Cortex of kidney (tissue), 1 donor: ENCODE measurements at places on chromosomes 11 and 22.

- no peak for DNase-seq
These were observed 31.0 kb downstream of the TPCN2 start for GRCh38 chr11:69079661-69080256.

DNA sequence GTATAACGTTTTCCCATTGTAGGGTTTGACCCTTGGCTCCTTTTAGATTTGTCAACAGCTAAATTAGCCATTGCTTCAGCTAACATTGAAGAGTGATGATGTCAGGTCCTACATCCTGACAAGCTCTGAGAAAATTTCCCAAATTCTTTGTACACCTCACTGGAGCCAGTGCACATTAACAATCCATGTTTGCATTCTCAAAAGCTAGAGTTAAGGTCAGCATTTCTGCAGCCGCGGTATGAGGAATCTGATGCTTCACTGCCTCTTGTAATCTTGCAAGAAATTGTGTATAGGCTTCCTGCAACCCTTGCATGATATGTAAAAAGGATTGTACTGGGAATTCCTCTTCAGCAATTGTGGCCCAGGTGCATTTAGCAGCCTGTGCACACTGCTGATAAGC, 33.1 kb upstream of the NCAM1 start:
- no peak for DNase-seq

DNA sequence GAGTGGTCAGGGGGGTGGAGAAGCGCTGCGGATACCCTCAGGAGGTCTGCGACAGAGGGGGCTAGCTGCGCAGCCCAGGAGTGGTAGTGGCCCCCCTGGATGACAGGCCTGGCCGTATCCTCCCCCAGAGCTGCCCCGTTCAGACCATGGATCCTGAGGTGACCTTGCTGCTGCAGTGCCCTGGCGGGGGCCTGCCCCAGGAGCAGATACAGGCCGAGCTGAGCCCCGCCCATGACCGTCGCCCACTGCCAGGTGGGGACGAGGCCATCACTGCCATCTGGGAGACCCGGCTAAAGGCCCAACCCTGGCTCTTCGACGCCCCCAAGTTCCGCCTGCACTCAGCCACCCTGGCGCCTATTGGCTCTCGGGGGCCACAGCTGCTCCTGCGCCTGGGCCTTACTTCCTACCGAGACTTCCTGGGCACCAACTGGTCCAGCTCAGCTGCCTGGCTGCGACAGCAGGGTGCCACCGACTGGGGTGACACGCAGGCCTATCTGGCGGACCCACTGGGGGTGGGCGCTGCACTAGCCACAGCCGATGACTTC, 505 bp downstream of the NUDT22 start:
- no peak for DNase-seq

DNA sequence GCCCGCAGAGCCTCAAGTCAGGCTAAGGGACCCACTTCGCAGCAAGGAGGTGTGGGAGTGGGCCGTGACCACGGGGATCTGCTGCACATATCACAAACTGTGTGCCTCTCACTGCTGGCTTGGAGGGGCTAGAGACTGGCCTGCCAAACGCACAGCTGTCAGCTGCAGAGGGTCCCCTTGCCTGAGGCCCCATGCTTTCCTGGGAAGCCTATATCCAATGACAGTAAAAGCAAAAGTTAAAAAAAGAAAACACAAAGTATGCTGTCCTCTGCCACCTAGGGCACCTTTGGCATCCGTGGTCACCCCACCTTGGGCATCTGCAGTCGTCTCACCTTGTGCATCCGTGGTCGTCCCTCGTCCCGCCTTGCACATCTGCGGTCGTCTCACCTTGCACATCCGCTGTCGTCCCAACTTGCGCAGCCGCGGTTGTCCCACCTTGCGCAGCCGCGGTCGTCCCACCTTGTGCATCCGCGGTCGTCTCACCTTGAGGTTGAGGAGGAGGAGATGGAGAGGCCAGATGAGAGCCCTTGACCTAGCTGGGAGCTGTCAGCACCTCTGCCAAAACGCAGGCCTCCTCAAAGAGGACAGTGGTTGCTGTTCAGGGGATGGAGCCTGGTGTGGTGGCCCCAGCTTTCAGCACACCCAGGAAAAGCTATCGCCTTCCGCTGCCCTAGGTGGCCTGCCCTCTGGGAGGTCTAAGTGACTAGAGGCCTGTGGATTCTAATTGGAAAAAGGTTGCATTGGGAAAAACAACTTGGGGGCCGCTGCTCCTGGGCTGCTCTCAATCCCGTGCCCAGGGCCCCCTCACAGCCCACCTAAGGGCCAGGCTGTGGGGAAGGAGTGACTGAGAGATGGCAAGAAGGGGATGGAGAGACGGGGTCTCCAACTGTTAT, 90.5 kb downstream of the MYEOV start:
- no peak for DNase-seq

DNA sequence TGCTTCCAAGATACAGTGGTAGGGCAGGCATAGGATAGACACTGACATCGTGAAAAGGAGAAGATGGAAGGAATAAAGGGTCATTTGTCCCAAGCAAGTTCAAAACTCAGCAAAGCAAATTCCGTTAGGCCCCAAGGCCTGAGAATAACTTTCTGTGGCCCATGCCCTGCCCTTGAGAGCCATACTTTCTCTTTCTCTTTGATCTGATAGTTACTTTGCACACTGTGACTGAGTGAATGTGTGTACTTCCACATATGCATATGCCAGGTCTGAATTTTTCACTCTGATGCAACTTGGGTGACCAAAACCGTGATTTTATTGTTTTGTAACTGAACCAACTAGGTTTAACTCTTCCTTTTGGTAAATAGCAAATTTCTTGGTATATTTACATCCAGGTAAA, 371.5 kb downstream of the RAB38 start:
- DNase-seq, result no peak

- DNase-seq, result no peak
These were observed 84.9 kb upstream of the NARS2 start for GRCh38 chr11:78659326-78660270.

DNA sequence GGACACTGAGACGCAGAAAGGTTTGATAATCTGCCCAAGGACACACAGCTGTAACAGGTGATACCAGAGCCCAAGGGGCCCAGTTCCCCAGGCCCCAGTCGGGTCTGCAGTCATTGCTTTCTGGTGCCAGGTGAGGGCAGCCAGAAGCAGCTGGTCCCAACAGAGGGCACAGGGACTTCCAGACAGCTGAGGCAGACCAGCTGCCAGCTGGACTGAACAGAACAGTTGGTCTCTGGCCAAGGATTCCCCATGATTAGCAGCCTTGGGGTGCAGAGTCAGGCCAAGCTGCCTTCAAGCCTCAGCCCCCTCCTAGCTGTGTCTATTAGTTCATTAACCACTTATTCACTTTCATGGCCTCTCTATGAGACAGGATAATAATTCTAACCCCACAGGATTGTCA, 105.6 kb downstream of the RRAS2 start:
- DNase-seq, result no peak

- DNase-seq, result no peak
These were observed 84.4 kb downstream of the CD44 start for GRCh38 chr11:35223371-35223796.

DNA sequence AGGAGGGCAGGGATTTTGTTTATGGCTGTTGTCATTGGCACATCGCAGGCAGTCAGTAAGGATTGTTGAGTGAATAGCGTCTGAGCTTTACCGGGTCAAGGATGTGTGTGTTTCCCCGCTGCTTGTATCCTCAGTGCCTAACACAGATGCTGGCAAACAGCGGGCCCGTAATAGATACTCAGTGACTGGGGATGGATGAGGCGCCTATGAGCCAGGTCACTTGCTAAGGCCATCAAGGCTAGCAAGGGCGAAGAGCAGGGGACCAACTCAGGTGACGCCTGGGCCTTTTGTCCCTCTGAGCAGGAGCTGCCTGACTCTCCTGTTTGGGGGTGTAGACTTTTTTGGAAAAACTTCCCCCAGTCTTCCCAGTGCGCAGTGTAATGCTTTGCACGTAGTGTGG, 118.1 kb downstream of the HIPK3 start:
- no peak for DNase-seq

DNA sequence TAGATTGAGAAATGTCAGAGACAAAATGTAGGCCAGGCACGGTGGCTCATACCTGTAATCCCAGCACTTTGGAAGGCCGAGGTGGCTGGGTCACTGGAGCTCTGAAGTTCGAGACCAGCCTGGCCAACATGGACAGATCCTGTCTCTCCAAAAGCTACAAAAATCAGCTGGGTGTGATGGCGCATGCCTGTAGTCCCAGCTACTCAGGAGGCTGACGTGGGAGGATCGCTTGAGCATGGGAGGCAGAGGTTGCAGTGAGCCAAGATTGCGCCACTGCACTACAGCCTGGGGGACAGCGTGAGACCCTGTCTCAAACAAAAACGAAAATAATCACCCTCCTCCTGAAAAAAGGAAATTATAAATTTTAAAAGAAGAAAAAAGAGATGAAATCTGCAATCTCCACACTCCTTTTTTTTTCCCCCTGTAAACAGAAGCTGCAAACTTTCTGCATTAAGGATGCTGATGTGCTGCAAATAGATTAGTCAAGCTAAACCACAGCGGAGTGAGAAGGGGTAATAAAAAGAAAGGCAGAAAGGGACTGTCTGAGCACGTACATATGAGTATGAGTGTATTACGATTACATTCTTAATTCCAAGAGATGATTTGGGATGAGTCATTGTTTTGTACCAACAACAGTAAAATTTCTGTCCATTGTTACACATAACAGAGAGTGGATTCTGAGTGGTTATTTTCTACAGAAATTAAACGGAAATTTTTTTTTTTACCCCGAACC, 87.3 kb downstream of the SIK3 start:
- no peak for DNase-seq

GRCh38 chr11:9528573-9529333, 44.7 kb upstream of the WEE1 start:
- DNase-seq, result no peak

DNA sequence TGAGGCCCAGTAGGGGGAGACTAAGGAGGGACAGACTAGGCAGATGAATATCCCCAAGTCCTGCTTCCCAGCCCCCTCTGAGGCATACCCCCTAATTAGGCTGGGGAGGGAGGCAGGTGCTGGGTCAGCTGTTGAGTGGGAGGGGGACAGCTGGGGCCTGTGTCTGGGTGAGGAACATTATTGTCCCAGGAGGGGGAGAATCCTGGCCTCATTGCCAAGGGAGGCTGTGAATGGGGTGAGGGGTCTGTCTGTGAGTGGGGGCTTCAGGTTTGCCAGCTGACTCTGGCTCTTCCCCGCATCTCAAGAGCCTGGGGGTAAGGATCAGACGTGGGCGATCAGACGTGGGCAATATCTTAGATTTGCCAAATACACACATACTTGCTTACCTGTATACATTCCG, 2.1 kb downstream of the INPPL1 start:
- no peak for DNase-seq

- no peak for DNase-seq
These were observed 170.4 kb downstream of the SWAP70 start for GRCh38 chr11:9834291-9834690.
